ENCODE measurements at places on chromosomes 5 and 9.

GRCh38 chr5:27437594-27438200 lies 399.3 kb upstream of the CDH9 start:
- no peak for DNase-seq

DNA sequence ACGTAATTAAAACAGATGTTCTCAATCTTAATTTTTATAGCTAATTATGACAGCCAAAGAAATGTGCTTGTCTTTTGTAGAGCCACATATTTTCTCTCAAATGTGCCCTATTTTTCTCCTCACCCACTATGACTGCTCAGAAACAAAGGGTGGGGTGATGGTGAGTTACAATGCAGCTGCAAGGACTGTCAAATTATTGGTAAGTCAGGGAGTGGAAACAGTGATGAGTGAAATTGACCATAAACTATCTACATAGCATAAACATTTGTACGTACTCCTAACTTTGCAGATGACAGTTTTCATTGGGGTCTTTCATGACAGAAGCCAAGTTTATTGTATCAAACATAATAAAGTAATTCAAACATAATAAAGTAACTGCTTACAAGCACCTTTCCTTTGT lies 215.9 kb downstream of the MCTP1 start:
- no peak for DNase-seq

GRCh38 chr5:65263321-65263720 lies 218.4 kb downstream of the ADAMTS6 start:
- DNase-seq: no peak

DNA sequence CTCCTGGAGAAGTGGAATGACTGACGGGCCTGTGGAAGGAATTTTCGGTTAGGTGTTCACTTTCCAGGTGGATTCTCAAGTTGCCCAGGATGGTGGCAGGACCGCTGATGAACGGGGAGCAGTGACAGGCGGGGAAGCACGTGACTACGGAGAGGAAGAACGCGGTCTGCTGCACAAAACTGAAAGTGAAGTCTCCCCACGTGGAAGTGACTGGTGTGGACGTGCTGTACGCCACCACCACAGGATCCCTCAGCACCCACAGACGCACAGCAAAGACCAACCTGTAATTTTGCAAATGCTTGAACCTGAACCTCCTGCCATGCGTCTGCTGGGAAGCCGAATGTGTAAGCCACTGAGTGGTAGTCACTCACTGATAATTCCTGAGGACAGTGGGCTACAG lies 51.4 kb downstream of the RNF130 start:
- DNase-seq: no peak

GRCh38 chr9:124088476-124088837 lies 76.9 kb downstream of the LHX2 start:
- no peak for DNase-seq

DNA sequence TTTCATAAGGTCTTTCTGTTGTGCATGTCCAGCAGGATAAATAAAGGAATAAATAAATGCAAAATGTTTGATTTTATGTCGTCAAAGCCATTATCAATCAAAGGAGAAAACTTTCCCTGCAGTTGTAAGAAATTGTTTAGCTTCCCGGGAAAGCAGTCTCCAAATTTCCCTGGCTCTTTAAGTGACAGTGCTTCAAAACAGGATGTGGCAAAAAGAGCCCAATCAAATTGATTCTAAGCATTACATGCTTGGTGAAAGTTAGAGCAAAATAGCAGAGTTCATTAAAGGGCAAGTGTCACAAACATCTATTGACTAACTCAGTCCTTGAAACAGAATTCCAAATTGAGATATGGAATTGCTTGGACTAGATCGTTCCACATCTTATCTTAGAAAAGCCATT lies 704.1 kb downstream of the PRELID2 start:
- DNase-seq: no peak

GRCh38 chr9:121694600-121694999 lies 43.2 kb downstream of the DAB2IP start:
- DNase-seq: no peak

- DNase-seq: no peak
Measured at GRCh38 chr5:119389288-119390030, 33.6 kb downstream of the TNFAIP8 start.

DNA sequence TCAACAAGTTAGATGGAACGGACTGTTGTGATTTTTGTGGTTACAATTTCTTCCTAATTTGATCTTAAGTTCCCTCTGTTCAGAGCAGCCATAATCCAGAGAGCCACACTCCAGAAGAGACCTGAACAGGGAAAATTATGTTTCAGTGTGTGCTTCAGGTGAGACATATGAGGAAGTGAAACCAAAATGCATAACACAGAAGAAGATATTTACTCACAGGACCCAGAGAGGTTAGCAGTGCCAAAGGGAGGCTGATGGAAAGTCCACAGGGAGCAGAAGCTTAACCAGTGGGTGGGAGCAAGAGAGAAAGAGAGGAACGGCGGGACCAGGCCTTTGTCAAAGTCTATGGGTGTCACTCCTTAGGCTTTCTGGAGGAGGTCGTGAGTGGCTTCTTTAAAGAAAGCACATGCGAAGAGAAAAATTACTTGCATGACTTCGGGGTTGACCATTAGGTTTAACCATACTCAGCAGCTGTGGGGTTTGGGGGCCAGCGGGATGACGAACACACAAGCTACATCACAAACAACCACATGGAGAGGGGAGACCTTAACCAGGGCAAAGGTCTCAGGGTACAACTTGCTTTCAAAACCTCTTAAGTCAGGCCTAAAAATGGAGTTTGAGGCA lies 141.4 kb downstream of the MED10 start:
- DNase-seq: no peak

DNA sequence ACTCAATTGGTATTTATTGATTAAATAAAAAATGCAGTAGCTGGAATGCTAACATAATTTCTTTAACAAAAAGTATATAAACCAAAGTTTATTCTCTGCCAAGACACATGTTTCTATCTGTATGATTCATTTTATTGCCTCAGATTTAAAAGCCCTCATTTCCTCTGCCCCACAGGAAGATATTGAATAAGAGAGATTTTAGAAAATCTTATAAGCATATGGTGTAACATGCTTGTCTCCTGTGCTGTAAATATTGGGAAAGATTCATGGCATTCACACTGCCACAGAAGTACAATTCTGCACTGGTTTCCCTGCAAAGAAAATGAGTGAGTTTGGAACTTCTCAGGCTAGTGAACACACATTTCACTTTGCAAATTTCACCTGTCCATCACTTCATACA lies 134.9 kb upstream of the FBXL7 start:
- no peak for DNase-seq

- DNase-seq: no peak
Measured at GRCh38 chr5:141121985-141122384, 367 bp downstream of the PCDHB4 start.

- DNase-seq: no peak
Measured at GRCh38 chr5:21199087-21199486, 1211.1 kb upstream of the CDH18 start.

- no peak for DNase-seq
Measured at GRCh38 chr5:7755958-7756357, 95.0 kb downstream of the CFAP90 start.

GRCh38 chr9:70479880-70480291 lies 65.4 kb upstream of the KLF9 start:
- DNase-seq: no peak

- no peak for DNase-seq
Measured at GRCh38 chr9:130352586-130353285, 87.2 kb downstream of the HMCN2 start.

DNA sequence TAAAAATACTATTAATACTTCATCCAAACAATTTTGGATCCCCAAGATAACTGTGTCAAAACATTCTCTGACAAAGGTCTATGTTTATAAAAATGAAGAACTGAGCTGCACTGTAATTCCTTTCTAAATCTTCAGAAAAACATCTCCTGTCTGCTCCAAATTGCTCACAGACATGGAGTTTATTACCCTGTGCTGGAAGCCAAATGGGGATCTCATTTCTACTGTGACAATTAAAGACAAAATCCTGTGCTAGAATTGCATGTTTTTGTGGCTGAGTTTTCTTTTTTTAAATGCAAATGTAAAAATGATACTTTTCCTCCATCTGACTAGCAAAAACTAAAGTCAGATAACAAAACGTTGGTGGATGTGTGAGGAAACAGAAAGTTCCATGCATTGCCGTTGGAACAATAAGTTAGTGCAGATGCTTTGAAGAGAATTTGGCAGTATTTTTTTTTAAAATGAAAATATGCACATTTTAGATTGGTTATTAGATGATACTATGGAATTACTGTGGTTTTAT lies 93.5 kb downstream of the GNA14 start:
- DNase-seq: no peak

Data from stimulated activated CD4-positive, alpha-beta T cell treated with anti-CD3 and anti-CD28 coated beads, Interleukin-4, amount 100 ng/mL, for 24 hours (primary cell).